ENCODE measurements at places on chromosomes 1 and 21.

DNA sequence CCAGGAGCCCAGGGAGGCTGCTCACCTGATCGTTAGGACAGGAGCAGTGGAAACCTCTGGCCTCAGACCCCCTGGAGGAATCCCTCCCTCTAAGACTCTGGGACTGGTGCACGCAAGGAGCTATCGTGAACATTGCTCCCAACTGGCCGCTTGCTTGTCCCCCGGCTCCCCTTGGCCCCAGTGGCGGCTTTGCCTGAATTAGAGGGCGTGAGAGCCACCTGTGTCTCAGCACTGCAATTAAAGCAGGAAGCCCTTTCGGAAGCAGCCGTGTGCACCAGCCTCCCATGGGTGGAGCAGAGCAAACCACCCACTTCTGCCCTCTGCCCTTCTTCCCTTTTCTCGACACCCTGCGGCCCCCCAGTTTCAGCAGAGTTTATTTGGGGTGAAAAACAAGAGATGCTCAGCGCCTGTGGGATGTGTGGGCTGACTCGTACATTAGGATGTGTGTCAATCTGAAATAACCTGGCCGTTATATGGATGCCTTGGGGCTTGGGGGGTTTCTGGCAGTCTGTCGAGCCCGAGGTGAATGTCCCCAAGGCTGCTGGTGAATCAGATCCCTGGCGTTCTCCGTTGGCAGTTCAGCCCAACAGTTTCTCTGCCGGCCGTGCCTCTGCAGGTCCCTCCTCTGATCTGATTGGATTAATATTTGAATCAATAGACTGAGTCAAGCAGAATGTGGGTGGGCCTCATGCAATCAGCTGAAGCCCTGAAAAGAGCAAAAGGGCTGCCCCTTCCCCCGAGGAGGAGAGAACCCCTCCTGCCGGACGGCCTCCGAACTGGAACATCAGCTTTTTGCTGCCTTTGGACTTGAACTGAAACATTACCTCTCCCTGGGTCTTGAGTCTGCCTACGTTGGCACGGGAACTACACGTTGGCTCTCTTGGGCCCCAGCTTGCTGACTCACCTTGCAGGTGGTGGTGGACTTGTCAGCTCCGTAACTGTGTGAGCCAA, 7.3 kb upstream of the UMODL1 start:
- no peak for DNase-seq

DNA sequence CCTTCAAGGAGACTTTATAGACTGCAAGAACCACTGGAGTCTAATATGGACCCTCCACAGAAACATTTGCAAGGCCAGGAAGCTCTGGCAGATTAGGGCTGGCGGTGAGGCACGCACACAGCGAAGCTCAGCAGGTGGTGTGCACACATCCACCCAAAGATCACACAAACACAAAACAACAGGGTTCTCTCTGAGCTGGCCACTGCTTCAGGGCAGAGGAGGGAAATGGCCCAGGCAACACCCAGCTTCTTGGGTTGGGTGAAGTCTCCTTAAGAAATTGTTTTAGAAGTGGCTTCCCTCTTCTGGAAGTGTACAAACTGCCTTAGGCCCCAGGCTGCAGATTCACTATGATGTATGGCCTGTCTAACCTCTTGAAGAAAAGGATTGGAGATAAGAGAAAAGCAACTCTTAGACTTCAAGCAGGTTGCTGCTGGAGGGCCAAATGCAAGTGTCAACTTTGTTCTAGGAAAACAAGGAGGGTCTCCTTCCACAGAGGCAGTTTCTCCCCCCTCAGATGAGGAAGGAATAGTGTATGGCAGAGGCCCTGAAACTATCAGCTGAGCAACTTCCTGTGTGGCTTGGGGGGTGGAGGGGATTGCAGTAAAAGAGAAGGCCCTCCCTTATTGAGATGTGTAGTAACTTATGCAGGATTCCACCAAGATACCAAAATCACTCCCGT, 2.0 kb downstream of the RCSD1 start:
- no peak for DNase-seq

DNA sequence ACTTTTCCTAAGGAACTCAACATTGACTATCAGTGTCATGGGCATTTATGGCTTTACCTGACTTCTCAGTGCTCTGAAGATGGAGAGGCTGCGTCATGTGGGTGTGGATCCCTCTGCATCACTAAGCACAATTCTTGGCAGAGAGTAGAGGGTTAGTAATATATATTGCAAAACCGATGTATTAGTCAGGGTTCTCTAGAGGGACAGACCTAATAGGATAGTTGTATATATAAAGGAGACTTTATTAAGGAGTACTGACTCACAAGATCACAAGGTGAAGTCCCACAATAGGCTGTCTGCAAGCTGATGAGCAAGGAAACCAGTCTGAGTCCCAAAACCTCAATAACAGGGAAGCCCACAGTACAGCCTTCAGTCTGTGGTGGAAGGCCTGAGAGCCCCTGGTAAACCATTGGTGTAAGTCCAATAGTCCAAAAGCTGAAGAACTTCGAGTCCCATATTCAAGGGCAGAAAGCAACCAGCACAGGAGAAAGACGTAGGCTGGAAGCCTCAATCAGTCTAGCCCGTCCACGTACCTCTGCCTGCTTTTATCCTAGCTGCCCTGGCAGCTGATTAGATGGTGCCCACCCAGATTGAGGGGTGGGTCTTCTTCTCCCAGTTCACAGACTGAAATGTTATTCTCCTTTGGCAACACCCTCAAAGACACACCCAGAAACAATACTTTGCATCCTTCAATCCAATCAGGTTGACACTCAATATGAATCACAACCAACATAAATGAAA, 159.7 kb upstream of the NRIP1 start:
- DNase-seq = no peak

GRCh38 chr1:46211051-46211450, 7.9 kb downstream of the LURAP1 start:
- no peak for DNase-seq

GRCh38 chr1:220511179-220511578, 16.8 kb upstream of the MARK1 start:
- DNase-seq = no peak

DNA sequence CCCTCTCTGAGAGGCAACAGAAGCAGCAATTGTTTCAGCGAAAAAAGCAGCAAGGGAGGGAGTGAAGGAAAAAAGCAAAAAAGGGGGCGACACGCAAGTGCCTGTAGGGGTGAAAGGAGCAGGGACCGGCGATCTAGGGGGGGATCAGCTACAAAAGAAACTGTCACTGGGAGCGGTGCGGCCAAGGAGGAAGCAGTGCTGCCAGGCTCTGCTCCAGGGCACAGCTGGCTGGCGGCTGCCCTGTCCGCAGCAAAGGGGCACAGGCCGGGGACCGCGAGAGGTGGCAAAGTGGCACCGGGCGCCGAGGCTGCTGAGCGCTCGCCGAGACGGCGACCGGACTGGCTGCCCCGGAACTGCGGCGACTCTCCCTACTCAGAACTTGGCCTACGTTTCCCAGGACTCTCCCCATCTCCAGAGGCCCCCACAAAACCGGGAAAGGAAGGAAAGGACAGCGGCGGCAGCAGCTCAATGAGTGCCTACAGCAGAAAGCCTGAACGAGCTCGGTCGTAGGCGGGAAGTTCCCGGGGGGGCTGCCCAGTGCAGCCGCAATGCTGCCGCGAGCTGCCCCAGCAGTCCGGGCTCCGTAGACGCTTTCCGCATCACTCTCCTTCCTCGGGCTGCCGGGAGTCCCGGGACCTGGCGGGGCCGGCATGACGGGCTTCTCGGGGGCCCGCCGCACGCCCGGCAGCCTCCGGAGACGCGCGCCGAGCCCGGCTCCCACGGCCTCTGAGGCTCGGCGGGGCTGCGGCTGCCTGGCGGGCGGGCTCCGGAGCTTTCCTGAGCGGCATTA, 1.0 kb upstream of the CDKN2C start:
- no peak for DNase-seq

DNA sequence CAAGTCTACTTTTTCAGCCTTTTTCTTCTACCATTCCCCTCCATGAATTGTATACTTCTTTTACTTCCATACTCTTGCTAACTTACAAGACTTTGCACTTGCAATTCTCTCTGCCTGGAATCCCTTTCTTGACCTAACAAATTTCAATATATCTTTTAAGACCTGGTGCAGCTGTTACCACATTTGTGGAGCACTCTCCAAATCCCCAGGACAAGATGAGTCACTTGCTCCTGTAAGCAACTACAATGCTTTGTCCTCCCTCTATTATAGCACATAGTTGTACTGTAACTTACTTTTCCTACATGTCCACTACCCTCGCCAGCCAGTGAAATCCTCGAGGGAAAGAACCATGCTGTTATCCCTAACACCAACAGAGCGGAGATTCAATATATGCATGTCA, 43.1 kb downstream of the WARS2 start:
- DNase-seq = no peak

DNA sequence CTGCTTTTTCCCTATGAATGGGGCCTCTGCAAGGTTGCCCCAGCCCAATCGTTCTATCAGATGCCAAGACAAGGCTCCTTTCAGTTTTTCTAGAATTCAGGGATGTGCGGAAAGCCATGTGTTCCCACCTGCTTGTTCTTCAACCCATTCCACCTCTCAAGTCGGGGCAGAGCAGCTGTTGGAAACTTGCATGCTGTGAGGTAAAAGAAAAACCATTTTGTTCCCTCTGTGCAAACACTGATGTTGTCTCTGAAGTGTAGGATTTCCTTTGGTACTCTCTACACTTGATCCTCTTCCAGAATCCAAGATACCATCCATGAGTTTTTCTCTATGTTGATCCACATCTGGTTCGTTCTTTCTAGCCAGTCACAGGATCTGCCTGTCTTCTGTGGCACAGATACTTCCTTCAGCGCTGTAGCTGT, 7.3 kb downstream of the IER5 start:
- DNase-seq = no peak

DNA sequence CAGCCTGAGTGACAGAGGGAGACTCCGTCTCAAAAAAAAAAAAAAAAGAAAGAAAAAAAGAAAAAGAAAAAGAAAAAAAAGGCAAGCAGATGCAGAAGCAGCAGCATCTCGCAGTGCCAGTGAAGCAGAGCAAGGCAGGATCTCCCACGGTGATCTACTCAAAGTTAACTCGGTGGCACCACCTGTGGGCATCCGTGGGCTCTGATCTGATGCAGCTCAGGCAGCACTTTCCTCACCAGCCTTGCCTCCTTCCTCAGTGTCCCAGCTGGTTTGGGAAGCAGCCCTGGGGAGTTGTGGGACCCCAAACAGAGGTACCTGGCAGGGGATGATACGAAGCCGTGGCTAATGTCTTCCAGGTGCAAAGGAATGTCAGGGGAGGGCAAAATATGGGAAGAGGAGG, 104.3 kb upstream of the KRTAP19-8 start:
- no peak for DNase-seq

GRCh38 chr1:92480813-92481598, 5.7 kb downstream of the GFI1 start:
- DNase-seq = no peak

DNA sequence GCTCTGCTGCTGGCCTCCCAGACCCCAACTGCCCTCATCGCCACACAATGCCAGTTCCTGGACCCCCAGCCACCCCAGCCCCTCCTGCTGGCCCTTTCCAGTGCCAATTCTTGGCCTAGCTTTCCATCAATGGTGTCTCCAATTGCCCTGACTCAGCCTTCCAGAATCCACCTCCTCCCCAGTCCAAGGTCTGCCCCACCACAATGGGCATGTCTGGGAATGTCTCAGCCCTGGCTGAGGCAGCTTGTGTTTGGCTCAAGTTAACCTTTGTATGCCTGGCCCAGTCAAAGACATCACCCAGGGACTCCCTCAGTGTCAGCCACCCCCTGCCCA, 16.4 kb downstream of the ALDH4A1 start:
- no peak for DNase-seq

DNA sequence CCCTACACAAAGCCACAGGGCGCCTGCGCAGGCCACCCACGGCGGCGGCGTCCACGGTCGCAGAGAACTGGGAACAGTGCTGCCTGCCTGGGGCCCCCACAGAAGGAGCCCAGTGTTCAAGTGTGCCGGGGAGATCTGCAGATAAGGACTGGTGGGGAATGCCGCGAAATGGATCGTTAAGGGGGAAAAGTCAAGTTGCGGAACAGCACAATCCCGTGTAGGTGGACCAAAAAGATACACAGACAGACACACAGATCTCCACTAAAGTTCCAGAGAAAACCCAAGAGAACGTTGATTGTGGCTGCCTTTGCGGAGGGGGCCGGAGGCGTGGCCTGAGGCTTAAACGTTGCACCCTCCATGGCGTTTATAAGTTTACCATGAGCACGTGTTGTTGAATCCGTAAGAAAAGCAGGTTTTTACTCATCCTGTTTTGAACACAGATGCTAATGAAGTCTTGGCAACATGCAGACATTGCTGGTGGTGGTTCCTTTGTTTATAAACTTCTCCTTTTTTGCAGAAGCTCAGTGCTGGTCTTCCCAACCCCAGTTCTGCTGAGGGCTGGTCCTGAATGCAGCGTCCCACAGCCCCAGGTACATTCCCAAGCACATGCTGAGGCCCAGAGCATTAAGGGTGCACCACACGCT, 4.1 kb downstream of the SPATC1L start:
- no peak for DNase-seq

- no peak for DNase-seq
Measured at GRCh38 chr1:97252076-97252475, 530.5 kb downstream of the PTBP2 start.

DNA sequence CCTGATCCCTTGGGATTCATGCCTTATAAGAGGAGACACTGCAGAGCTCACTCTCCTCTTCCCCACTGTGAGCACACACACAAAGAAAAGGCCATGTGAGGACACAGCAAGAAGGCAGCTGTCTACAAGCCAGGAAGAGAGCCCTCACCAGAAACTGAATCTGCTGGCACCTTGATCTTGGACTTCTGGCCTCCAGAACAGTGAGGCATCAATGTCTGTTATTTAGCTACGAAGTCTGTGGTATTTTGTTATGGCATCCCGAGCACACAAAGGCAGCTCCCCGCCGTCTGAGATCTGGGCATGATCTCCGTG, 47.1 kb upstream of the RPL11 start:
- no peak for DNase-seq

DNA sequence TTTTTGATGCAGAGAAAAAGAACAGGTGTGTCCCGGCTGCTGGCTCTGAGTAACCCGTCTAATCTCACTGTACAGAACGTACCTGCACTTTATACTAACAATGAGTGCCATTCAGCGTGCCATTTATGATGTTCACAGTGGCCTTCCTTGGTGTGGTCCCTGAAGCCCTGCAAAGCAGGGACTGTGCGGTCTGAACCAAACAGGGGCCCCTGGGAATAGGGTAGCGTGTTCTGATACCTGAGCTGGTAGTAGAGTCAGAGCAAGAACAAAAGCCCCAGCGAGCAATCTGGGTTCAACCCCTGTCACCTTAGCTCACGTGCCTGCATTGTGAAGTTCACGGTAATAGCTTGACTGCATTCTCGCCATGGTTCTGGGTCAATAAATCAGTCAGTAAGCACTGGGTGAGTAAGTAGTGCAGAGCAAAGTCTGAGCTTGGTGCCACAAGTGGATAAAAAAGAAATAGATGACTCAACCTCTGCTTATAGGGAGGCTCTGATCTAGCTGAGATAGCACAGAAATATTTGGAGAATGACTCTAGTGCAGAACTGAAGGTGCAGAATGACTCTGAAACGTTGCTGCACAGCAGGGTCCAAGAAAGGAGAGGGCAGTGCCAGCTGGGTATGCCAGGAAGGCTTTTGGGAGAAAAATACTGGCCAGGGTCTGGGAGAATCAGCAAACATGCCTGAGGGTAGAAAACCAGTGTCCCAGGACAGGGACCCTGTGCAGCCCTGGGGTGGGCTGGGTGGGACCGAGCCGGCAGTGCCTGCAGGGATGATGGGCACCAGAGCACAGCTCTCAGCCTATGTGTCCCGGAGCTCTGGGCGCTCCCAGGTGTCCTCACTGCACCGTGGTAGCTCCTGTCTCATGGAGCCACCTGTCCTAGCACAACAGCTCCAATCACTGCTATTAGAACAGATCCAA, 125.9 kb downstream of the RHOU start:
- DNase-seq = peak; percentile 46

All from left renal cortex interstitium (tissue), 4 donors.